ENCODE measurements at places on chromosomes 7 and 10. TPM values are rescaled to one million over a fixed set of nuclear protein-coding genes. Genes with fewer than 3 reads are reported as not detected.

The AKR1C1 gene
- total RNA-seq = 6.8 TPM

The CLDN3 gene
- not detected for total RNA-seq

The PCDH15 gene
- under 0.01 TPM for total RNA-seq

The SEPHS1 gene
- total RNA-seq = 33.3 TPM

The SND1 gene
- 302 TPM for total RNA-seq

The TRIM73 gene
- total RNA-seq = 0.59 TPM

The NFKB2 gene
- total RNA-seq = 51.0 TPM

The PLAC9 gene
- total RNA-seq = 2.6 TPM

The GET4 gene
- total RNA-seq = 17.5 TPM

The ACBD7 gene
- total RNA-seq = 0.30 TPM

The OPN1SW gene
- total RNA-seq = not detected

The PNLIP gene
- total RNA-seq = not detected

The VGF gene
- 3.0 TPM for total RNA-seq

The GPER1 gene
- total RNA-seq = 1.6 TPM

The GDF2 gene
- total RNA-seq = not detected

The HHEX gene
- total RNA-seq = 2.0 TPM

All from smooth muscle cell of the umbilical artery (primary cell).